Bladder microvascular endothelial cell (primary cell): ENCODE measurements at places on chromosomes 4 and X. TPM values are rescaled to one million over a fixed set of nuclear protein-coding genes. Genes with fewer than 3 reads are reported as not detected.

Gene TCP11X2
- not detected in 2 replicates for total RNA-seq

Gene ANK2
- 1.5 and 38.8 TPM in 2 replicates for total RNA-seq

Gene FOXR2
- not detected in 2 replicates for total RNA-seq

Gene GLRA3
- not detected in 2 replicates for total RNA-seq

Gene AWAT2
- total RNA-seq = 0.25 TPM in 1 of 2 replicates, not detected in the other

Gene SPANXN3
- total RNA-seq = not detected in 2 replicates

Gene GAGE12G
- total RNA-seq = not detected in 2 replicates

Gene PDGFC
- 0.97 and 77.0 TPM in 2 replicates for total RNA-seq

Gene MRPL1
- total RNA-seq = 25.5 and 28.3 TPM in 2 replicates

Gene UGT8
- total RNA-seq = not detected in 2 replicates

Gene PAGE5
- not detected in 2 replicates for total RNA-seq

Gene GPR82
- total RNA-seq = not detected in 2 replicates

Gene NLRP2B
- total RNA-seq = under 0.01 and 0.06 TPM in 2 replicates

Gene SPACA5
- not detected in 2 replicates for total RNA-seq

Gene QRFPR
- 0.16 and 0.63 TPM in 2 replicates for total RNA-seq

Gene UGT2B7
- not detected in 2 replicates for total RNA-seq

Gene TEX13B
- not detected in 2 replicates for total RNA-seq

Gene NUDT11
- total RNA-seq = 1.1 and 1.2 TPM in 2 replicates

Gene ASB5
- not detected in 2 replicates for total RNA-seq

Gene MAGEA11
- total RNA-seq = not detected in 2 replicates

Gene PAGE4
- total RNA-seq = not detected in 2 replicates

Gene RAB40A
- 0.13 TPM in 1 of 2 replicates, not detected in the other for total RNA-seq

Gene DRP2
- 0.06 TPM in 1 of 2 replicates, not detected in the other for total RNA-seq

Gene STS
- total RNA-seq = 1.8 and 4.2 TPM in 2 replicates

Gene ZDHHC15
- total RNA-seq = under 0.01 and 0.06 TPM in 2 replicates

Gene HCFC1
- total RNA-seq = 11.7 and 29.4 TPM in 2 replicates

Gene ARAP2
- 1.1 and 1.2 TPM in 2 replicates for total RNA-seq

Gene PRSS12
- total RNA-seq = 8.4 and 15.2 TPM in 2 replicates

Gene ZNF711
- total RNA-seq = 0.16 and 4.7 TPM in 2 replicates

Gene XAGE1A
- not detected in 2 replicates for total RNA-seq

Gene ARR3
- not detected in 2 replicates for total RNA-seq

Gene FGD1
- 1.5 and 2.1 TPM in 2 replicates for total RNA-seq

Gene MAGED1
- total RNA-seq = 35.5 and 70.2 TPM in 2 replicates

Gene TEC
- total RNA-seq = 1.8 and 2.3 TPM in 2 replicates

Gene SLC4A4
- total RNA-seq = under 0.01 TPM in 2 replicates
